A549 treated with CORT108297 at 1 μM for 4 hours (cell line): ENCODE measurements at places on chromosomes 2 and 18. TPM values are rescaled to one million over a fixed set of nuclear protein-coding genes. Genes with fewer than 3 reads are reported as not detected.

Gene C2orf78
- total RNA-seq: not detected in 5 replicates

Gene TMEM37
- 1.1 to 2.1 TPM (median 1.8 TPM) in 5 replicates for total RNA-seq

Gene IFIH1
- total RNA-seq: 0.88 to 1.5 TPM (median 1.1 TPM) in 5 replicates

Gene CD8A
- total RNA-seq: 0.28 to 0.42 TPM (median 0.32 TPM) in 5 replicates

Gene TXNDC2
- total RNA-seq: 0.07 to 0.32 TPM (median 0.10 TPM) in 5 replicates

Gene PID1
- 2.9 to 3.8 TPM (median 3.2 TPM) in 5 replicates for total RNA-seq

Gene MYO3B
- total RNA-seq: not detected in 5 replicates

Gene MAP3K19
- total RNA-seq: not detected in 5 replicates

Gene DSG2
- total RNA-seq: 42.8 to 70.7 TPM (median 58.8 TPM) in 5 replicates

Gene GLB1L
- total RNA-seq: 5.1 to 7.2 TPM (median 7.0 TPM) in 5 replicates

Gene SALL3
- not detected in 5 replicates for total RNA-seq

Gene DOK6
- not detected in 5 replicates for total RNA-seq

Gene IL1R2
- 0.53 to 0.97 TPM (median 0.68 TPM) in 5 replicates for total RNA-seq

Gene PPM1B
- total RNA-seq: 22.9 to 31.4 TPM (median 30.3 TPM) in 5 replicates

Gene CYS1
- 0.81 to 1.8 TPM (median 1.3 TPM) in 5 replicates for total RNA-seq

Gene LYG1
- total RNA-seq: 0.82 to 2.2 TPM (median 1.4 TPM) in 5 replicates

Gene MRPL44
- 45.5 to 53.4 TPM (median 47.2 TPM) in 5 replicates for total RNA-seq

Gene IGFBP5
- 0.10 to 0.27 TPM (median 0.19 TPM) in 5 replicates for total RNA-seq

Gene ALPI
- not detected in 5 replicates for total RNA-seq

Gene IL18RAP
- 0.11 TPM in 1 of 5 replicates, not detected in the others for total RNA-seq

Gene LINC00305
- total RNA-seq: not detected in 5 replicates

Gene ASPRV1
- 0.14 to 0.43 TPM (median 0.23 TPM) in 5 replicates for total RNA-seq

Gene HOXD3
- 0.08 to 0.30 TPM (median 0.18 TPM) in 4 of 5 replicates, not detected in the other for total RNA-seq

Gene PFN4
- total RNA-seq: 0.77 to 1.9 TPM (median 1.2 TPM) in 5 replicates

Gene GDF7
- 0.03 to 0.08 TPM (median 0.06 TPM) in 5 replicates for total RNA-seq

Gene ADCYAP1
- not detected in 5 replicates for total RNA-seq

Gene TRIM43
- 0.07 TPM in 1 of 5 replicates, not detected in the others for total RNA-seq

Gene DLX1
- total RNA-seq: 2.7 to 4.0 TPM (median 3.5 TPM) in 5 replicates

Gene CD8B2
- not detected in 5 replicates for total RNA-seq
